HuH-7.5 (cell line): ENCODE measurements at places on chromosomes 11 and 22.

DNA sequence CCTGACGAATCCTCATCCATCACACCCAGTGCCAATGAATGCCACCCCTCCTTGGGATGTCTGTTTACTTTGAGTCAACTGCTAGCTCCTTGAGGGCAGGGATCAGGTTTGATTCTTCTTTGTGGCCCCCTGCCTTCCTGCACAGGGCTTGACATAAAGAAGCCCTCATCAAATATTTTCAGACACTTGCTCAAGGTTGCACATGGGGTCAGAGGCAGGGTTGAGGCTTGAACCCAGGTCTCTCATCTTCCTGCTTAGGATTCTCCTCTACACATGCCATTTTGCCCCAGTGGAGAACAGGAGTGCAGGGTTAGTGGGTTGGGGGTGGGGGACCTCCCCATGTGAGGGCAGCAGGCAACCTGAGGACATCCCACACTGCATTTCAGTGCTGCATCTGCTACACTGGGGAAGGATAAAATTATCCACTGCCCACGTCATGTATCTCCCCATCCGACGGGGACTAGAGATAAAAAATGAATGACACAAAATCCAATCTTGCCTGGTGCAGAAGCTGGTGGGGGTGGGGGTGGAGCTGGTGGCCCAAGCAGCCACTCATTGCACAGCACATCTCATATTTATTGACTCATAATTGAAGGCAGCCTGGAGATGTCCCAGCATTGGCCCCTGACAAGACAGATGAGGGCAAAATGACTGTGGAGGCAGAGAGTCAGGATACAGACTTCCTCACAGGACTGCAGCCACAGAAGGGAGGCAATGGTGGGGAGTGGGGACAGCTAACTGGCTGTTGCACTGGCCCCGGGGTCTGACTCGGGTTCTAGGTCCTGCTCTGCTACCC lies 41.3 kb downstream of the NEU3 start:
- DNase-seq = no peak

DNA sequence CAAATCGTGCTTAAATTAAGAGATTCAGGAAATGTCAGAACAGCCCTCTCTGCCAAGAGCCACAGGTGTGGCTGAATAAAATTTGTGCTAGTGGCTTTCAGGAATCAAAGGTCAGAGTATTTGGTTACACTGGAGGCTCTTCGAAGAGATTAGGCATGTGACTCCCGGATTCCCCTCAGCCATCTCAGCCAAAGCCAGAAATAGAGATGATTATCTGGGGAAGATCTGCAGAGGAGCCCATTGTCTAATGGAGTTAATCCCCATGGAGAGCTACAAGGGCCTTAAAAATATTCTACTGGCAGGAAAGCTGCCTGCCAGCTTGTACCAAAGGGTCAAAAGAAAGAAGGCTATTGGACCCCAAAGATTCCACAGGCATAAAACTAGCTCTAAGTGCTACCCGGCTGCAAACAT lies 1259.5 kb downstream of the TBC1D22A start:
- DNase-seq = no peak

GRCh38 chr11:83061883-83062282 lies 9.8 kb downstream of the RAB30 start:
- no peak for DNase-seq

GRCh38 chr22:45112136-45112879 lies 51.4 kb upstream of the NUP50 start:
- no peak for DNase-seq

DNA sequence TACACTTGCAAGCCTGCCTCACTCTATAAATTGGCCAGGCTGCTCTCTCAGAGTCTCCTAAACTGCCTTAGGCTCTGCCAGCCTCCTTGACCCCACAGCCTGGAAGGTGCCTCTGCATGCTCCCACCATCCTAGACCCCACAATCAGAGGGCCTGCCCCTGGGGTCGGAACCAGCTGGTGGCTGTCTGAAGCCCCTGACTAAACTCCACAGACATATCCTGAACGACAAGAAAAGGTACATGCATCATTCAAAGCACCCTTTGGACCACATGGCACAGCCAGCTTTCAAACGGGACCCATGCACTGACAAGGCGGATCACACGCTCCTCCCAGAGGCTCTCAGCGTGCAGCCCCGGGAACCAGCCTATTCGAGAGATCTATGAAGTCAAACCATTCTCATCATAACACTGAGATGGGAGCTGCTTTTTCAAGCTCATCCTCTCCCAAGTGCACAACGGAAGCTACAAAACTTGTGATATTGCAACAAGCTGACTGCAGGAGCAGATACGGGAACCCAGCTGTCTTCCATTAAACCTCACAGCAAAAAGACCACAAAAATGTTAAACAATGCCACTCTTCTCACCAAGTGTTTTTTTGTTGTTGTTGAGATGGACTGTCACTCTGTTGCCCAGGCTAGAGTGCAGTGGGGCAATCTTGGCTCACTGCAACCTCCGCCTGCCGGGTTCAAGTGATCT lies 8.1 kb downstream of the SHANK2 start:
- no peak for DNase-seq

DNA sequence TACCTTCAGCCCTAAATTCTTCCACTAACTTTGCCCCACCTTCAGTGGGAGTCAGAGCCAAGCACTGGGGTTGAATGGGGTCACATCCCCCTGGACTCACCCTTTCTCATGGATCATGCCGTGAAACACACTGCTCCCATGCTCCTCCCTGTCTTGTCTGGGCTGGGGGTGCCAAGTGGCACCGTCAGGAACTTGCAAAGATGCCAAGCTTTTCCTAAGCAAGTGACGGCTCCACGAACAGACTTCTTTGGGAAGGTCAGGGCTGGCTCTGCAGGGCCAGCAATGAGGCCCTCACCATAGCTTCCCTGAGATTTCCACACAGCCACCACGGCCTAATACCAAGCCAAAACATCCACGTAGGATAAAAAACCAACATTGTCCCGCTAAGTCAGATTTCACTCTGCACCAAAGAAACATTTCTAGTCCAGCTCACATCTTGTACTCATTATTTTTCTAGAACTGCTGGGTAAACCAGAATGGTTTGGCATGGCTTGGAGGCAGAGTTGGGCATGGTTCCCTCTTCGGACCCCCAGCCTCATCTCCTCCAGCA lies 76.5 kb downstream of the NAT10 start:
- no peak for DNase-seq
